MG63 (cell line): ENCODE measurements at places on chromosomes 6 and 20. TPM values are rescaled to one million over a fixed set of nuclear protein-coding genes. Genes with fewer than 3 reads are reported as not detected.
A peak's percentile ranks its signal among the peaks of the same experiment; 100 is the strongest.

Gene C4B
- total RNA-seq: 0.26 and 0.81 TPM in 2 replicates

Gene KCNK5
- total RNA-seq: 2.4 and 2.8 TPM in 2 replicates

DNA sequence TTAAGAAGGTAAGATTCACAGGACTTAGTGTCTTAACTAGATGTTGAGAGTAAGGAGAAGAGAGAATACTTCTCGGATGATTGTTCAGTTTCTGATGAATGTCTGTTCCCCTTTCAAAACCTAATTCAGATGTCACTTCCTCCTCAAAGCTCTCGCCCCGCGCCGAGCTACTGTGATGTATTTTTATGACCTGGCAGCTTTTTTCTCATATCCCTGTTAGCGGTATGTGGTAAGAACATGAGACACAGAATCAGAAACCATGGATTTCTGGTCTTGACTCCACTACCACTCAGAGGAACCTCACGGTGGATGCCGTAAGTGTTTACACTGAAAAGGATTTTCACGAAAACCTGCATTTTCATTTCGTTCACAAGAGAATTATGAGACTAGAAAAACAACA, 48.4 kb downstream of the CEP43 start:
- DNase-seq: no peak

- no peak for DNase-seq
Observed at GRCh38 chr20:14860410-14860814, 523.0 kb upstream of the FLRT3 start.

GRCh38 chr6:17940151-17940792, 47.2 kb downstream of the KIF13A start:
- DNase-seq: no peak

- DNase-seq: peak; percentile 37
Observed at GRCh38 chr20:32535953-32536823, 48.9 kb downstream of the NOL4L start.

- peak; percentile 17 for DNase-seq
Observed at GRCh38 chr6:45423111-45423823, 45.5 kb upstream of the SUPT3H start.

- no peak for DNase-seq
Observed at GRCh38 chr20:23096097-23096496, 10.0 kb upstream of the CD93 start.

DNA sequence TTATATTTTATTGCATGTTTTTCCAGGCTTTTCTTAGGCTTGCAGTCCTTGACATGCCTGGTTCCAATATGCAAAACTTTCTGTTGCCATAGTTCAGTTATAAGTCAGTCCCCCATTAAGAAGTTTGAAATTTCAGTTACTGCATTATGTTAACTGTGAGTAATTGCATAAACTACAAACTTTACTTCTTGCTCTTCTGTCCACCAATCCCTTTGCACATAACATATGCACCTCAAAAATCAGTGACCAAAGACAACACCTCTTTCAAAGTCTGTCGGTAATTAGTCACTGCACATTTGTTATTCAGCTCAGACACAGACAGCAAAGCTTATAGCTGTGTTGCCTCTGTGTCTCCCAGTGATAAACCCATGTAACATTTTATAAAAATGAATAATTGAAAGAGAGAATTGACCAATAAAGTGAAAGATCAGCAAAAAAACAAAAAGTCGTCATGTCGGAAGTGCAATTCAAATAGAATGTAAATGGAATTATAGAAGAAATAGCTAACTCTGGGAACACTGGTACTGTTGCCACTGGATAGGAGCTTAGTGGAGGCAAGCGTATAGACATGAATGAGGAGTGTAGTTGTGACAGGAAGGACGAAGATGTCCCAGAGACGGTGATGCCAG, 50.3 kb upstream of the BTBD3 start:
- DNase-seq: no peak

Gene HCK
- not detected in 2 replicates for total RNA-seq

GRCh38 chr6:14790976-14791375, 454.9 kb upstream of the JARID2 start:
- DNase-seq: peak; percentile 29

Gene FAM209B
- not detected in 2 replicates for total RNA-seq

- DNase-seq: no peak
Observed at GRCh38 chr6:6085928-6086668, 79.4 kb upstream of the NRN1 start.
